M059J (cell line): ENCODE measurements at places on chromosomes 4 and X.
A peak's percentile ranks its signal among the peaks of the same experiment; 100 is the strongest.

GRCh38 chrX:130539721-130540321 is 138.0 kb downstream of the RBMX2 start:
- DNase-seq = peak; percentile 46

DNA sequence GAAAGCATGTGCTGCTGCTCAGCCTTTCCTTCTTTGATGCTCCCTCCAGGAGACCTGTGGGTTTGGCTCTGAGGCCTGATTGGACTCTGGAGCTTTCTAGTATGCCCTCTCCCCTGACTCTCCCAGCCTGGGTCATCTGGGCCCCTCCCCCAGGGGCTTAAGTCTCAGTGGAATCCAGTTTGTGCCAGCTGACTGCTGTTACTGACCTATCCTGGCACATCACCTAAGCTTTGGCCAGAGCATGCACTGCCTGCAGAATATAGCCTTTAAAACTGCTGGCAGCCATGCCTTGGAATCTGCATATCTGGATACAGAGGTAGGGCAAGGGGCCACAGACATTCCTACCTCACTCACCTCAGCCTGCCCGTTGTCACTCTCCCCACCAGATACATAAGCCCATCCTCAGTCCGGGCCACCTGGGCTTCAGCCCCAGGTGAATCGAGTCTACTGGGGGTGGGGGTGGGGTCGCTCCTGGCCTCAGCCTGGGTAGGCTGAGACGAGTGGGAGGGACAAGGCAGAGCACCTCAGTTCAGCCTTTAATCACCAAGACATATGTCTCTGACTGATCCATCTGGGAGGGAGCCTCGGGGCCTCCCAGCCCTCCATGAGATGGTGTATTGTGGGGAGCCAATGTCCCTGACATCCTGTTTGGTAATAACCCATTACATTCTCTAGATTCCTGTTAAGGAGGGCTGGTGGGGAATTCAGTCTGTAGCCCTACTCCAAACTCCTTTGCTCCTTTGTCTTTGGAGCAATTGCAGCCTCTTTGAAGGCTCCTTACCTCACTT is 61.2 kb downstream of the STARD8 start:
- DNase-seq = peak; percentile 69

GRCh38 chr4:41212616-41213203 is 1.6 kb downstream of the APBB2 start:
- peak; percentile 81 for DNase-seq

GRCh38 chrX:12954981-12955380 is 19.9 kb upstream of the TMSB4X start:
- DNase-seq = no peak
